ENCODE measurements at places on chromosomes 12 and 14.

GRCh38 chr14:29759521-29760340, 167.9 kb downstream of the PRKD1 start:
- no peaks in the 10 kb centered on the region for H3K36me3 ChIP-seq
- H3K27ac ChIP-seq = no peak overlapping the region
- DNase-seq = no peak
- H3K4me1 ChIP-seq = no peaks in the 10 kb centered on the region
- no peaks in the 10 kb centered on the region for H3K27me3 ChIP-seq

DNA sequence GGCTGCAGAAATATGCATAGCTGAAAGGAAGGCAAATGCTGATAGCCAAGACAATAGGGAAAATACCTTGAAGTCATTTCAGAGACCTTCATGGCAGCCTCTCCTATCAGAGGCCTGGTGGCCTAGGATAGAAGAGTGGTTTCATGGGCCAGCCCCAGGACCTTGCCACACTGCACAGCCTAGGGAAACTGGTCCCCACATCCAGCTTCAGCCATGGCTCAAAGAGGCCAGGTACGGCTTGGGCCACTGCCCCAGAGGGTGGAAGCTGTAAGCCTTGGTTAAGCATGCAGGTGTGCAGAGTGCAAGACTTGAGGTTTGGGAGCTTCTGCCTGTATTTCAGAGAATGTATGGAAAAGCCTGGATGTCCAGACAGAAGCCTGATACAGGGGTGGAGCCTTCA, 101.0 kb upstream of the KITLG start:
- H3K27me3 ChIP-seq = no peaks in the 10 kb centered on the region
- no peak overlapping the region for H3K4me3 ChIP-seq
- H3K27ac ChIP-seq = no peak overlapping the region
- no peaks in the 10 kb centered on the region for H3K36me3 ChIP-seq
- DNase-seq = no peak

- H3K36me3 ChIP-seq = no peaks in the 10 kb centered on the region
- no peak for DNase-seq
- no peaks in the 10 kb centered on the region for H3K4me1 ChIP-seq
- H3K27ac ChIP-seq = no peak overlapping the region
Observed at GRCh38 chr12:51334764-51335163, 10.8 kb upstream of the BIN2 start.

GRCh38 chr12:67879937-67880336, 109.3 kb upstream of the IFNG-AS1 start:
- H3K27me3 ChIP-seq = no peaks in the 10 kb centered on the region
- H3K36me3 ChIP-seq = no peaks in the 10 kb centered on the region
- no peak overlapping the region for H3K27ac ChIP-seq
- H3K4me1 ChIP-seq = no peaks in the 10 kb centered on the region
- no peak for DNase-seq

DNA sequence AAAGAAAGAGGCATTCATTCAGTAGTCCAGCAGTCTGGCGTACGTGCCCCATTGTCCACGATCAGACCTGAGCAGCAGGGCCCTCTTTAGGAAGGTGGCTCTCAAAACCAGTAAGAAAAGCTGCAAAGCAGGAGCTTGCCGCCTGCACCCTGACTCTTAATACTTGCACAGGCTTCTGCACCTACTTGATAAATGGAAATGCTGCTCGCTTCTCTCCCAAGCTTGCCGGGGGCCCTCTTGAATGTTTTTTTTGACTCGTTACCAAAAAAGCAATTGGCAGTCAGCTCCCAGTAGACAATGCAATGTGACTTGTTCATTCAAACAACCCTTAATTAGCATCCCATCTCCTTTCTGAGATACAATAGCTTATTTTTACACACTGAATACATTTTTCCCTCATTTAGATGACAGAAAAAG, 27.2 kb upstream of the PTPRB start:
- H3K36me3 ChIP-seq = no peaks in the 10 kb centered on the region
- no peaks in the 10 kb centered on the region for H3K4me1 ChIP-seq
- H3K4me3 ChIP-seq = no peak overlapping the region

DNA sequence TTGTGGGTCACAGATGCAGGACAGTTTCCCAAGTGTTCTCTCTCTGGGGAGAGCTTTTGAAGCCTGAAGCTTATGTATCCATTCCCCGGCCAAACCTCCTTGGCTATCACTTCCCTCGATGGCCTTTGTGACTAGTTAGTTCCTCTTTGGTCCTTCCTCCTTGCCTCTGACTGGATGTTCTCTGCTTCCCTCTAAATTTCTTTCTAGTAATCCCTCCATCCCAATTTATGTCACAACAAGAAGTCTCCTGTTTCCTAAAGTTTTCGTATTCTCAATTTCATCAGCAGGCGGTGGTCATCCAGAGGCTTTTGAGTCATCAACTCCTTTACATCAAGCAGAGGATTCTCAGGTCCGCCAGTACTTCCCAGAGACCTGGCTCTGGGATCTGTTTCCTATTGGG, 27.5 kb downstream of the A2ML1 start:
- H3K36me3 ChIP-seq = no peaks in the 10 kb centered on the region
- no peak for DNase-seq
- H3K27me3 ChIP-seq = peaks cover 6% of the 10 kb centered on the region
- no peak overlapping the region for H3K4me3 ChIP-seq

DNA sequence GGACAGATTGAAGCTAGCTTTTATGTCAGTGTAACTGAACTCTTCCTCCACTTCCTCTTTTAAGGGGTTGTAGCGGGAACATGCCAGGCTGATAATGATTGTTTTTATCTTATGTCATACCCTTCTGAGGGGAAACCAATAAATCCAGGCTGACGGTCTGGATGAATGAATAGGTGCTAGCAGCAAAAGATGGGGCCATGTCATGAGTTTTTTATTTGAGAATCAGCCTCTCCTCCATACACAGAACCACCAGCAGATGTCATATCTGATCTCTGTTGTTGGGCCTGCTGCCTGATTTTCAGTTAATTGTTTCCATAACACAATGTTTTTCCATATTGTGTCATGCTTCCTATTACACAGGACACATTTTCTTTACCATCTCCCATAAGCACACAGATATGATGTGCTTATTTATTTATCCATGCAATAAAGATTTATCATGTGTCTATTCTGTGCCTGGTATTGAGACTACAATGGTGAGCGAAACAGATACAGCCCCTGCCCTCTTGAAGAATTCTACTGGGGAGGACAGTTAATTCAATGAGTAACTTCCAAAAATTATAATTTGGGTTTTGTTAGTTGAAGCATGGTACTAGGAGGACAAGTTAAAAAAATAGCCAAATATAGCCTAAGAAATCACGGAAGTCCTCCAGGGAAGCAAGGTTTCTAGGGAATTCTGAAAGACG, 33.6 kb upstream of the CRY1 start:
- no peaks in the 10 kb centered on the region for H3K4me1 ChIP-seq
- H3K36me3 ChIP-seq = no peaks in the 10 kb centered on the region
- H3K27me3 ChIP-seq = peaks cover 4% of the 10 kb centered on the region
- no peak overlapping the region for H3K27ac ChIP-seq

GRCh38 chr12:80708259-80708974, 983 bp downstream of the MYF6 start:
- DNase-seq = no peak
- H3K4me3 ChIP-seq = no peak overlapping the region
- H3K27ac ChIP-seq = no peak overlapping the region
- H3K27me3 ChIP-seq = no peaks in the 10 kb centered on the region
- H3K4me1 ChIP-seq = no peaks in the 10 kb centered on the region

GRCh38 chr14:104799244-104800014, 1.5 kb upstream of the ZBTB42 start:
- peaks cover 37% of the 10 kb centered on the region for H3K4me1 ChIP-seq
- H3K4me3 ChIP-seq = no peak overlapping the region
- no peak for DNase-seq
- peaks cover 3% of the 10 kb centered on the region for H3K36me3 ChIP-seq
- no peak overlapping the region for H3K27ac ChIP-seq

DNA sequence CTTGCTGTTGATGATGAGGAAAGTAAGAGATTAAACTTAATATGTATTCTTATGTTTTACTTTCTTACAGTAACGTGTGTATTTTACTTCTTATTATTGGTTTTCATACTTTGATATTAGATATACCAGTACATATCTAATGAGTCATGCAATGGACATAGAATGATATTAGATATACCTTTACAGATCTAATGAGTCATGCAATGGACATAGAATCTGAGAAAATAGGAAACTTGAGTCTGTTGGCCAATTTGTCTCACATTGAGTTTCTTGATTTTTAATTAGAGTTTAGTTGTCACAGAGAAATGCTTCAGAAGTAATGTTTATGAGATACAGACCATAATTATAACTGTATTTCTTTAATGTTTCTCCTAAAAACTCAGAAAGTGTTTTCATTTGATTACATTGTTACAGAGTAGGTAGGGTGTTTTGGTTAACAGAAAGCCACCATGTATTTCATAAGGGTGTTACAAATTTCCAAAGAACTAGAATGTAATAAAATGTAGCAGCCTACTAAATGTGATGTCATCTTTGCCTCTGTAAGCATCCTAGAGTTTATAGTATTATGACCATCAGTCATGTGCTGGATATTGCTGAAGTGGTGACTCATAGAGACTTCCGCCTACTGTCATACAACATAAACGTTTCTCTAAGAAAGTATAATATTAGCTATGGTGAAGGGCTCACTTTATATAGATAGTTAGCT, 3.0 kb downstream of the GAS2L3 start:
- H3K27ac ChIP-seq = no peak overlapping the region
- no peaks in the 10 kb centered on the region for H3K4me1 ChIP-seq
- H3K36me3 ChIP-seq = no peaks in the 10 kb centered on the region

- DNase-seq = peak; percentile 27
- H3K36me3 ChIP-seq = no peaks in the 10 kb centered on the region
- H3K4me1 ChIP-seq = peaks cover 10% of the 10 kb centered on the region
- no peak overlapping the region for H3K4me3 ChIP-seq
- peak overlapping the region; percentile 22 for H3K27ac ChIP-seq
Observed at GRCh38 chr14:97655169-97655948, 858.2 kb downstream of the VRK1 start.

- H3K4me3 ChIP-seq = no peak overlapping the region
- no peaks in the 10 kb centered on the region for H3K36me3 ChIP-seq
- no peaks in the 10 kb centered on the region for H3K4me1 ChIP-seq
- no peaks in the 10 kb centered on the region for H3K27me3 ChIP-seq
- DNase-seq = no peak
- H3K27ac ChIP-seq = no peak overlapping the region
Observed at GRCh38 chr12:68792952-68793351, 15.0 kb upstream of the MDM2 start.

DNA sequence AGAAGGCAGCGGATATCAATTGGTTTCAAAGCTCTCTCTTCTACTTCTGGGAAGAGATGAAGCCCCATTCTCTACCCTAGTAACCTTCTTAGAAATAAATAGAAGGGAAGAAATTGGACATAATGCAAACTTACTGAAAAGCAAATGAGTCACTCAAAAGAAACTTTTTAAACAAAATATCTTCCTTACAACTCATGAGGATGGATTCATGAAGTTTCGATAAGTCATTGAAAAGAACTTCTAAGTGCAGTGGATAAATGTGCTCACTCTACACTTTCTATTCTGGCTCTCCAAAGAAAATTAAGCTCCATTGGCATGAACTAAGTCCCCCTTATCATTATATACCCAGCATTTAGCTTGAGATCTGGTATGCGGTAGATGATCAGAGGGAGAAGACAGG, 899.5 kb downstream of the RPS29 start:
- H3K27me3 ChIP-seq = no peaks in the 10 kb centered on the region
- no peak overlapping the region for H3K4me3 ChIP-seq
- DNase-seq = no peak
- H3K4me1 ChIP-seq = no peaks in the 10 kb centered on the region
- H3K27ac ChIP-seq = no peak overlapping the region

DNA sequence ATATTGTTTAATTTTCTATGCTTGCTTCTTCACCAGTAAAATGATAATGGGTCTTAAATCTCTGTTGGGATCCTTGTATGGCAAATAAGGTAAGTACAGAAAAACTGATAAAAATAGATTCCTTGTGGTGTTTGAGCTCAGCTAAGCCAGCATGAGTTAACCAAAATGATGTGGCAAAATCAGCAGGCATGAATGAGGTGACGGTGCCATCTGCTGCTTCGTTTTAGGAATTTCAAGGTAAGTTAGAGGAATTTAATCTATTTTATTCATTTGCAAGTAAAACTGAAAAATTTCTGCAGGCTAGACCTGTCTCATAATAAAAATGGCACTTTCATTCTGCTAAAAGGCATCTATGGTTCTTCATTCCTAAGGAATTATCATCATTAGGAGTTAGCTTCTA, 10.0 kb upstream of the CLEC7A start:
- H3K4me1 ChIP-seq = no peaks in the 10 kb centered on the region
- no peaks in the 10 kb centered on the region for H3K36me3 ChIP-seq
- H3K27ac ChIP-seq = no peak overlapping the region
- H3K27me3 ChIP-seq = peaks cover 35% of the 10 kb centered on the region
- DNase-seq = peak; percentile 54

- H3K36me3 ChIP-seq = no peaks in the 10 kb centered on the region
- no peak for DNase-seq
- no peak overlapping the region for H3K27ac ChIP-seq
- H3K27me3 ChIP-seq = no peaks in the 10 kb centered on the region
- H3K4me3 ChIP-seq = no peak overlapping the region
Observed at GRCh38 chr12:80413462-80413861, 30.6 kb upstream of the PTPRQ start.

- no peak for DNase-seq
- H3K27me3 ChIP-seq = peaks cover 6% of the 10 kb centered on the region
- H3K36me3 ChIP-seq = no peaks in the 10 kb centered on the region
- H3K4me3 ChIP-seq = no peak overlapping the region
- H3K27ac ChIP-seq = no peak overlapping the region
Observed at GRCh38 chr12:130249376-130249775, 87.1 kb downstream of the FZD10 start.

- H3K4me3 ChIP-seq = no peak overlapping the region
- no peak overlapping the region for H3K27ac ChIP-seq
- no peak for DNase-seq
- no peaks in the 10 kb centered on the region for H3K4me1 ChIP-seq
- no peaks in the 10 kb centered on the region for H3K36me3 ChIP-seq
- no peaks in the 10 kb centered on the region for H3K27me3 ChIP-seq
Observed at GRCh38 chr12:58502226-58502625, 418.1 kb downstream of the LRIG3 start.

GRCh38 chr14:37862263-37862662, 266.8 kb downstream of the TTC6 start:
- DNase-seq = no peak
- H3K4me3 ChIP-seq = no peak overlapping the region
- no peak overlapping the region for H3K27ac ChIP-seq

- H3K4me1 ChIP-seq = no peaks in the 10 kb centered on the region
- no peaks in the 10 kb centered on the region for H3K27me3 ChIP-seq
- H3K36me3 ChIP-seq = peaks cover 29% of the 10 kb centered on the region
- H3K27ac ChIP-seq = no peak overlapping the region
- no peak for DNase-seq
Observed at GRCh38 chr12:105013892-105014291, 27.8 kb downstream of the NOPCHAP1 start.

- H3K27ac ChIP-seq = no peak overlapping the region
- no peak for DNase-seq
- no peaks in the 10 kb centered on the region for H3K4me1 ChIP-seq
- H3K4me3 ChIP-seq = no peak overlapping the region
Observed at GRCh38 chr12:29990971-29991370, 207.2 kb upstream of the TMTC1 start.

GRCh38 chr12:53145383-53146260, 34.9 kb upstream of the ZNF740 start:
- H3K27me3 ChIP-seq = no peaks in the 10 kb centered on the region
- no peaks in the 10 kb centered on the region for H3K36me3 ChIP-seq
- no peaks in the 10 kb centered on the region for H3K4me1 ChIP-seq
- no peak overlapping the region for H3K27ac ChIP-seq
- H3K4me3 ChIP-seq = no peak overlapping the region
- DNase-seq = no peak

Data from DND-41 (cell line).